Calu3 (cell line): ENCODE measurements at places on chromosomes 1 and 21. TPM values are rescaled to one million over a fixed set of nuclear protein-coding genes. Genes with fewer than 3 reads are reported as not detected.

The JAM2 gene
- not detected in 2 replicates for total RNA-seq

The SPRR2B gene
- not detected in 2 replicates for total RNA-seq

The ERRFI1 gene
- total RNA-seq, result 74.9 and 83.0 TPM in 2 replicates

The MFAP2 gene
- total RNA-seq, result 0.50 and 1.2 TPM in 2 replicates

The MYCL gene
- 0.59 and 0.78 TPM in 2 replicates for total RNA-seq

The HSF2BP gene
- 0.95 and 1.5 TPM in 2 replicates for total RNA-seq

The PYHIN1 gene
- 0.98 TPM in 1 of 2 replicates, not detected in the other for total RNA-seq

The ENSA gene
- total RNA-seq, result 253 and 276 TPM in 2 replicates

The SELL gene
- 6.2 and 12.1 TPM in 2 replicates for total RNA-seq

The GJC2 gene
- total RNA-seq, result 1.2 and 1.3 TPM in 2 replicates

The H3-3A gene
- total RNA-seq, result 539 and 568 TPM in 2 replicates

The TNFRSF1B gene
- 1.3 and 2.9 TPM in 2 replicates for total RNA-seq

The PCBP3 gene
- total RNA-seq, result 0.78 and 1.4 TPM in 2 replicates

The EXTL1 gene
- not detected in 2 replicates for total RNA-seq

The ILDR2 gene
- 0.91 and 1.9 TPM in 2 replicates for total RNA-seq

The KIAA0319L gene
- total RNA-seq, result 72.0 and 72.6 TPM in 2 replicates

The CHIA gene
- total RNA-seq, result not detected in 2 replicates

The MX1 gene
- 175 and 504 TPM in 2 replicates for total RNA-seq

The PKP1 gene
- total RNA-seq, result 0.09 and 0.17 TPM in 2 replicates

The ABCA4 gene
- 0.31 and 0.37 TPM in 2 replicates for total RNA-seq

The GJA5 gene
- not detected in 2 replicates for total RNA-seq
